Thyroid gland (tissue), 4 donors: ENCODE measurements at places on chromosomes 5 and 9. TPM values are rescaled to one million over a fixed set of nuclear protein-coding genes. Genes with fewer than 3 reads are reported as not detected.
A peak's percentile ranks its signal among the peaks of the same experiment; 100 is the strongest.

ANXA2R gene
- total RNA-seq, result 6.3 TPM

DNA sequence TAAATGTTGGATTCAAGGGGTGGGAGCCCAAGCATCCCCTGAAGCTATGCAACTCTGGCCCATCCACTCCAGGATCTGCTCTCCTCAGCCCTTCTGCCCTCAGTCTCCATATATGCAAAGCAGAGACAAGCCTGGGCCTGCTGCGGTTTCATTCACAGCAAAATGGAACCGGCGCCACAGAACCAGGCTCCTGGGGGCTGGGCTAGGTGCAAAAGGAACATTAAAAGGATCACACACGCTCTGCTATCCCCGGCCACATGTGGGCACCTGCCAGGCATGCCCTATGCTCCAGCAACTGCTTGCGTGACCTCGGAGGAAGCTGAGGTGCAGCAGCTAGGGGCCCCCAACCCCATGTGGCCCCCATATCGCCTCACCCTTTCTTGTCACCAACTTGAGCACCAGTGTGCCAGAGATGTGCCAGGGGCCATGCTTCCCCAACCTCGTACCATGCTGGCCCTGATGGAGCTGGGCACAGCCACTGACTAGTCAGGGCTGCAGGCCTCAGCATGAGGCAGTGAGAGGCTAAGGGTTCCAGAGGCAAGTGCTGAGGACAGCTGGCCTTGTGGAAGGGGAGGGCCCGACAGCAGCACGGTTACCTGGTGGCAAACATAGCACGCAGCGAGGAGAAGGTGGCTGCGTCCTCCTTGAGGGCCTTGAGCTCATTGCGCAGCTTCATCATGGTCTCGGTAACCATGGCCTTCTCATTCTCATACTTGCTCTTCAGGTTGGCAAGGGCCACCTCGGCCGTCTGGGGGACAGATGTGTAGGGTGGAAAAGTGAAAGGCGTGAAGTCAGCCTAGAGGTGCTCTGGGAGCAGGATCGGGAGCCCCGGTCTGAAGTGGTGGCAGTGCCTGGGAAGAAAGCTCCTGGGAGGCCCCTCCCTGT is 47.2 kb downstream of the BICD2 start:
- no peak for DNase-seq
- H3K27ac ChIP-seq, result no peak overlapping the region
- H3K4me1 ChIP-seq, result peaks cover 2% of the 10 kb centered on the region
- peaks cover 68% of the 10 kb centered on the region for H3K36me3 ChIP-seq

GRCh38 chr9:89408628-89409101 is 89.2 kb downstream of the SEMA4D start:
- peak; percentile 77 for DNase-seq
- H3K36me3 ChIP-seq, result no peaks in the 10 kb centered on the region
- H3K4me3 ChIP-seq, result no peak overlapping the region
- peak overlapping the region; percentile 13 for H3K27ac ChIP-seq

- no peak for DNase-seq
- no peak overlapping the region for H3K27ac ChIP-seq
- no peak overlapping the region for H3K4me3 ChIP-seq
- no peaks in the 10 kb centered on the region for H3K27me3 ChIP-seq
- no peaks in the 10 kb centered on the region for H3K4me1 ChIP-seq
Observed at GRCh38 chr9:134949681-134950385, 32.1 kb upstream of the FCN1 start.

GRCh38 chr9:109726119-109726518 is 53.9 kb upstream of the PALM2AKAP2 start:
- no peaks in the 10 kb centered on the region for H3K4me1 ChIP-seq
- no peak for DNase-seq
- H3K27ac ChIP-seq, result no peak overlapping the region

CATSPER3 gene
- not detected for total RNA-seq

- H3K27ac ChIP-seq, result peak overlapping the region; percentile 55
- H3K4me3 ChIP-seq, result no peak overlapping the region
- no peak for DNase-seq
- H3K36me3 ChIP-seq, result no peaks in the 10 kb centered on the region
Observed at GRCh38 chr9:123686829-123687192, 243.1 kb downstream of the DENND1A start.

MEIKIN gene
- total RNA-seq, result not detected

LCN10 gene
- 10.1 TPM for total RNA-seq

DNA sequence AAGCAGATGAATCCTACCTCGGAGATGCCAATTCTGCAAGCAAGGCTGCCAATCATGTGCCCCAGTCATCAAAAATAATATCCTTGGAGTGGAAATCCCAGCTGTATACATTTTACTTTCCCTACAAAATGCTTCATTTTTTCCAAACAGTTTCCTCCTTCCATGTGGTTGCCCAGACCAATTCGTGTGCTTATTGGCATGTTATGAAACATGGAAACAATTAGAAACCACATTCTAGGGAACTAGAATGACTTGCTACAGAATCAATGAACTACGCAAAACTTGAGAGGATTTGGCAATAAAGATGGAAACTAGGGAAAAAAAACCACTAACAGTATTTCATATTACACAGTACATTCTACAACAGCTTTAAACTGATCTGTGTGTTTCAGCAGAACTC is 584.5 kb upstream of the DMAC1 start:
- H3K4me3 ChIP-seq, result no peak overlapping the region
- H3K27ac ChIP-seq, result no peak overlapping the region
- H3K27me3 ChIP-seq, result no peaks in the 10 kb centered on the region
- H3K36me3 ChIP-seq, result no peaks in the 10 kb centered on the region

OR1J2 gene
- total RNA-seq, result not detected

C5orf63 gene
- 4.3 TPM for total RNA-seq
